Naive thymus-derived CD8-positive, alpha-beta T cell (primary cell): ENCODE measurements at places on chromosomes 6 and 20. TPM values are rescaled to one million over a fixed set of nuclear protein-coding genes. Genes with fewer than 3 reads are reported as not detected.
A peak's percentile ranks its signal among the peaks of the same experiment; 100 is the strongest.

The RBM38 gene
- 48.9 TPM for polyA plus RNA-seq

The FAM209A gene
- not detected for polyA plus RNA-seq

The C6orf163 gene
- polyA plus RNA-seq: 0.33 TPM

The STMND1 gene
- not detected for polyA plus RNA-seq

The RIPPLY2 gene
- not detected for polyA plus RNA-seq

The BMP2 gene
- not detected for polyA plus RNA-seq

The AFG1L gene
- 3.8 TPM for polyA plus RNA-seq

The TCEA2 gene
- 32.1 TPM for polyA plus RNA-seq

- H3K36me3 ChIP-seq: no peaks in the 10 kb centered on the region
- H3K4me3 ChIP-seq: peak within 1 kb of the TSS; percentile 52
- H3K27ac ChIP-seq: no peak within 1 kb of the TSS
- peaks cover 5% of the 10 kb centered on the region for H3K4me1 ChIP-seq
- H3K27me3 ChIP-seq: peaks cover 25% of the 10 kb centered on the region
- no peak for DNase-seq
These were observed at the start of gene MACROD2 for GRCh38 chr20:13995086-13995665. TSS of gene MACROD2 (plus strand) at chr20:13995516.

DNA sequence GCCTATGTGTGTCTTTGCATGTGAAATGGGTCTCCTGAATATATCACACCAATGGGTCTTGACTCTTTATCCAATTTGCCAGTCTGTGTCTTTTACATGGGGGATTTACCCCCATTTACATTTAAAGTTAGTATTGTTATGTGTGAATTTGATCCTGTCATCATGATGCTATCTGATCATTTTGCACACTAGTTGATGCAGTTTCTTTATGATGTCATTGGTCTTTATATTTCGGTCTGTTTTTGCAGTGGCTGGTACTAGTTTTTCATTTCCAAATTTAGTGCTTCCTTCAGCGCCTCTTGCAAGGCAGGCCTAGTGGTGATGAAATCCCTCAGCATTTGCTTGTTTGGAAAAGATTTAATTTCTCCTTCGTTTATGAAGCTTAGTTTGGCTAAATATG lies 555.2 kb upstream of the BTBD3 start:
- DNase-seq: no peak
- no peaks in the 10 kb centered on the region for H3K27me3 ChIP-seq
- H3K4me1 ChIP-seq: no peaks in the 10 kb centered on the region

DNA sequence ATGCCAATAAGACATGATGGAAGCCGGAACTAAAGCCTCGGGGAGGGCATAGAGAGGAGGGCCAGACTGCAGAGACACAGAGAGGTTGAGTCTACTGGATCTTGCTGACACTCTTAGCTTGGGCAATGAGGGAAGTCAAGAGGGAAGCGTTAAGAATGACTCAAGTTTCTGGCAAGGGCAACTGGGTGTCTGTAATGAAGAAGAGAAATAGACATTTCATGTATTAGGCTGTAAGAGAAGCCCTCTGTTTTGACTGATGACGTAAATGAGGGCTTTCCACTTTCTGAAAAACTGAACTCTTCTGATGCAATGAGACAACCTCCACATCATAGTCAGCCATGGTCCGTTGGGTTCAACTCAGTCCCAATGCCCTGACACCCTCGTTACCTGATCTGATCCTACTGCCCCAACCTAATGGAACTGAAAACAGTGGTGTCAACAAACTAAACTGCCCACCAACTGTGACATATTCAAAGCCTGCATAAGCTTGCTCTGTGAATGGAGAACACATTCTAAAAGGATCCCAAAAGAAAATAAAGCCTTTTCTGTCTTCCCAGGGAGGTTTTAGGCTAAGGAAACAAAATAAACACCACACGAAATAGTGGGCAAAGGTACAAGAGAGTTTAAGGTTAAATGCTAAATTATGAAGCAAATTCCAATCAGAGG lies 45.8 kb upstream of the PNRC1 start:
- peaks cover 13% of the 10 kb centered on the region for H3K36me3 ChIP-seq
- H3K27ac ChIP-seq: no peak overlapping the region
- no peak for DNase-seq
- H3K4me3 ChIP-seq: no peak overlapping the region
- H3K27me3 ChIP-seq: no peaks in the 10 kb centered on the region
- H3K4me1 ChIP-seq: peaks cover 2% of the 10 kb centered on the region

- H3K27ac ChIP-seq: peak overlapping the region; percentile 5
- peaks cover 34% of the 10 kb centered on the region for H3K4me1 ChIP-seq
- H3K4me3 ChIP-seq: peak overlapping the region; percentile 5
- no peak for DNase-seq
- peaks cover 17% of the 10 kb centered on the region for H3K36me3 ChIP-seq
These were observed 7.4 kb upstream of the TRIM39 start for GRCh38 chr6:30319146-30319835.

GRCh38 chr6:142694054-142694453 lies 250.9 kb downstream of the HIVEP2 start:
- peak overlapping the region; percentile 40 for H3K27ac ChIP-seq
- DNase-seq: no peak
- peaks cover 5% of the 10 kb centered on the region for H3K4me1 ChIP-seq
- H3K4me3 ChIP-seq: no peak overlapping the region
- H3K27me3 ChIP-seq: no peaks in the 10 kb centered on the region

GRCh38 chr6:82363428-82364086 lies at the start of gene TPBG:
TSS of gene TPBG (plus strand) at chr6:82363817. CDS start at chr6:82364962, 1,145 bp downstream.
- H3K4me3 ChIP-seq: peak within 1 kb of the TSS; percentile 72
- peaks cover 29% of the 10 kb centered on the region for H3K4me1 ChIP-seq
- H3K27me3 ChIP-seq: peaks cover 31% of the 10 kb centered on the region

DNA sequence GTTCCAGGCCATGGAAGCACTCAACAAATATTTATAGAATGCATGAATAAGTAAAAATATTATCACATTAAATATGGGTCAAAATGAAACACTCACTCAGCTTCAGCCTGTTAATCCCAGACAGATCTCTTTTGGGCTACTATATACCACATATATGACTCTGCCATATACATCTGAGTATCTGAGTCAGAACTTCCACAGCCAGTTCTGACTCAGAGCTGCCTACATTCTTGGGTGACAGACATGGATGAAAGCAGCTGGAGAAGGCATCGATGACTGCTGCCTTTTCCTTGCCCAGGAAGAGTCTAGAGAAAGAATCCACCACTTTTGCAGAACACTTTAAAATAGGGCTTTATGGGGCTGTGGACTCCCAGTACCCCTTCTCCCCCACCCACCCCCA lies 11.5 kb upstream of the PDYN start:
- peaks cover 23% of the 10 kb centered on the region for H3K27me3 ChIP-seq
- H3K36me3 ChIP-seq: no peaks in the 10 kb centered on the region
- H3K4me1 ChIP-seq: no peaks in the 10 kb centered on the region

- peaks cover 61% of the 10 kb centered on the region for H3K27me3 ChIP-seq
- no peak for DNase-seq
- H3K4me3 ChIP-seq: no peak overlapping the region
These were observed 74.5 kb upstream of the ZNF184 start for GRCh38 chr6:27547157-27548075.

GRCh38 chr6:121560476-121560875 lies 125.0 kb downstream of the GJA1 start:
- H3K4me1 ChIP-seq: no peaks in the 10 kb centered on the region
- peaks cover 13% of the 10 kb centered on the region for H3K36me3 ChIP-seq
- no peaks in the 10 kb centered on the region for H3K27me3 ChIP-seq
- H3K4me3 ChIP-seq: no peak overlapping the region

DNA sequence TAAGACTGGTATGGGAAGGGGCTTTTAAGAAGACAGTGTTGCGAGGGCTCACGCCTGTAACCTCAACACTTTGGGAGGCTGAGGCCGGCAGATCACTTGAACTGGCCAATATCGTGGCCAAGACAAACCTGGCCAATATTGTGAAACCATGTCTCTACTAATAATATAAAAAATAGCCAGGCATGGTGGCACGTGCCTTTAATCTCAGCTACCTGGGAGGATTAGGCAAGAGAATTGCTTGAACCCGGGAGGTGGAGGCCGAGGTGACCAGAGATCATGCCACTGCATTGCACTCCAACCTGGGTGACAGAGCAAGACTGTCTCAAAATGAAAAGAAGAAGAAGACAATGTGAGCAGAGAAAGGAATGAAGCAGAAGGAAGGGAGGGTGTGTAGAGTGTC lies 242.2 kb downstream of the TSHZ2 start:
- H3K27me3 ChIP-seq: peaks cover 7% of the 10 kb centered on the region
- H3K27ac ChIP-seq: peak overlapping the region; percentile 77
- H3K4me3 ChIP-seq: peak overlapping the region; percentile 4
- peaks cover 22% of the 10 kb centered on the region for H3K4me1 ChIP-seq
- H3K36me3 ChIP-seq: no peaks in the 10 kb centered on the region

GRCh38 chr6:40671694-40672050 lies 84.5 kb upstream of the LRFN2 start:
- DNase-seq: no peak
- H3K4me3 ChIP-seq: no peak overlapping the region
- no peaks in the 10 kb centered on the region for H3K36me3 ChIP-seq
- H3K4me1 ChIP-seq: no peaks in the 10 kb centered on the region
- H3K27ac ChIP-seq: no peak overlapping the region

DNA sequence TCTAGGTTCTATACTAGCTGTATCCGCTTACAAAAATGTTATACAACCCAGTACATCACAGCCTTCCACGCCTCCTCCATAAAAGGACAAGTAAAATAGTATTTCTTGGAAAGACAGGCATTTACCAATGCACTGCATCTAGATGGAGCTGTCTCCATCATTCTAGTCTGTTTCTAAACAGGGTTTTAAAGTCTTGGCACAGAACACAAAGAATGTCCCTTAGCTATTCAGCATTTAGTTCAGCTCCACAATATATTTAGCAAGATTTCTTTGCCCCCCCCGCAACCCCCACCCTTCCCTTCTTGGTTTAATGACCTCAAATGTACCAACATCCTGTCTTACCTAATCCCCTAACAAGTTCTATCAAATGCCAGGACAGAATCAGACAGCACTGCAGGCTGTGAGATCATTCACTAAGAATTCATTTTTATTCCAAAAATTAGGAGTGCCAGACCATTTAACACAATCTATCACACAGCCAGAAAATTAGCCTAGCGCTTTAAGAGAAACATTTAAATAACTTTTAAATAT lies 198.6 kb downstream of the BACH2 start:
- no peaks in the 10 kb centered on the region for H3K27me3 ChIP-seq
- peak overlapping the region; percentile 91 for H3K27ac ChIP-seq
- DNase-seq: no peak
- H3K4me3 ChIP-seq: no peak overlapping the region
- peaks cover 9% of the 10 kb centered on the region for H3K36me3 ChIP-seq

- H3K4me1 ChIP-seq: peaks cover 8% of the 10 kb centered on the region
- no peaks in the 10 kb centered on the region for H3K36me3 ChIP-seq
- no peak overlapping the region for H3K4me3 ChIP-seq
- no peaks in the 10 kb centered on the region for H3K27me3 ChIP-seq
These were observed 9.7 kb downstream of the BEND3 start for GRCh38 chr6:107105511-107106116.

DNA sequence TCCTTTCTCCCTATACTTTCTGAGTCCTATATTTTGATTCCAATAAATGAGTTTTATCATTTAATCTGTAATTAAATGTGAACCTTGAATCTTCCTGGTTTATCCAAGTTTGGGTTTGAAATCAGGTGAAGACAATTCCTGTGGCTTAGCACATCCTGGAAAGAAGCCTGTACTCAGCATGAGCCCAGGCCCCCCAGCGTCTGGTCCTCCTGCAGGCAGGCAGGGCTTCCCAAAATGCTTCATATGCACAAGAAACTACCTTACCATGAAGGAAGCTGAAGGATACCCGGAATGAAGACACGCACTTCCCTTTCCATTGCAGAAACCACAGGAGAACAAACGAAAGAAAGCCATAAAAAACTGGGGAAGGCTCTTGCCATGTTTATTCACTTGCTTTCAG lies 157.4 kb upstream of the PDE10A start:
- peaks cover 59% of the 10 kb centered on the region for H3K27me3 ChIP-seq
- no peak overlapping the region for H3K27ac ChIP-seq
- DNase-seq: no peak
- no peak overlapping the region for H3K4me3 ChIP-seq
- H3K36me3 ChIP-seq: no peaks in the 10 kb centered on the region

- H3K36me3 ChIP-seq: no peaks in the 10 kb centered on the region
- H3K27ac ChIP-seq: peak within 1 kb of the TSS; percentile 79
- H3K4me1 ChIP-seq: peaks cover 44% of the 10 kb centered on the region
- H3K27me3 ChIP-seq: no peaks in the 10 kb centered on the region
- H3K4me3 ChIP-seq: peak within 1 kb of the TSS; percentile 92
These were observed at the start of gene CDKN1A for GRCh38 chr6:36678488-36679042. TSS of gene CDKN1A (plus strand) at chr6:36678714. CDS start at chr6:36684102, 5,388 bp downstream.

- H3K27me3 ChIP-seq: no peaks in the 10 kb centered on the region
- no peak for DNase-seq
- no peaks in the 10 kb centered on the region for H3K4me1 ChIP-seq
- H3K27ac ChIP-seq: no peak overlapping the region
- no peak overlapping the region for H3K4me3 ChIP-seq
- no peaks in the 10 kb centered on the region for H3K36me3 ChIP-seq
These were observed 53.3 kb upstream of the KIF25 start for GRCh38 chr6:167944130-167944529.

DNA sequence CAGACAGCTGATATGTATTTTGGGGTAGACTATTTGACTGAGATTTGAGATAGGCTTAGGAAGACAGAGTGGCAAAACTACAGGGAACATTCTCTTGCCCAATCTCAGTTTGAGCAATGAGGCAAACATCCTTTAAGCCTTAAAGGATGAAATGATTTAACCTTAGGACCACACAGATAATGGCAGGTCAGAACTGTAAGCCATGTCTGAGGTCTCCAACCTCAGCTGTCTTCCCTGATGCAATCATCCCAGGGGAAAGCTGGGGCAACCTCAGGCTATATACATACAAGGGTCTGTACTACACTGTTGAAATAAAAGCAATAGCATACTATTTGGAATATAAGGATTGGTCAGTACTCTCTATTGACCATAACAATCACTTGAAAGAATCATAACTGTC lies 83.8 kb upstream of the NUP153 start:
- no peak for DNase-seq
- no peak overlapping the region for H3K27ac ChIP-seq
- H3K4me1 ChIP-seq: no peaks in the 10 kb centered on the region
- no peaks in the 10 kb centered on the region for H3K36me3 ChIP-seq

- H3K36me3 ChIP-seq: no peaks in the 10 kb centered on the region
- no peaks in the 10 kb centered on the region for H3K27me3 ChIP-seq
- no peak overlapping the region for H3K27ac ChIP-seq
- no peak overlapping the region for H3K4me3 ChIP-seq
- DNase-seq: no peak
These were observed 670.5 kb upstream of the IMPG1 start for GRCh38 chr6:76742919-76743318.
